ENCODE measurements at places on chromosomes 1 and 21.
A peak's percentile ranks its signal among the peaks of the same experiment; 100 is the strongest.

- no peak for DNase-seq
Observed at GRCh38 chr1:172658871-172659453, at the start of gene FASLG. Gene FASLG, plus strand, starts transcription at chr1:172659103. Its CDS starts 99 bp downstream, at chr1:172659202.

- no peak for DNase-seq
Observed at GRCh38 chr1:61213245-61214011, 131.1 kb downstream of the NFIA start.

GRCh38 chr1:51514733-51515132, 4.3 kb downstream of the EPS15 start:
- no peak for DNase-seq

DNA sequence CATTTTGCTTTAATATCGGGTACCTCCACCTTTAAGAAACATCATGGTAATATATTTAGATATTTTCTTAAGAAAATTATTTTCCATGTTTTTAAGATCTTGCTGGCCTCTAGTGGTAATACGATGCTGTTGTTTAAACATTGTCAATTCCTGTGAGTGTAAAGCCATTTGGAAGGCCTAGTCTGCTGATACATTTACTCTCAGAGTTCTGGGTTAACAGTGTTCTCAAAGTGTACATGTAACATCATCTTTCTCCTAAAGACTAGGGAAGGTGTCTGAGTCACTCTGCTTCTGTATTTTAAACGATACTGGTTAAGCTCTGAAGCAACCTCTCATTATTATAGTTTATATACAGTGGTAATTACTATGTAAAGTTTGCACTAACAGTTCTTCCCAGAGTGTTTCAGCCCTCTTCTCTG, 189.1 kb downstream of the RASAL2 start:
- peak; percentile 72 for DNase-seq

GRCh38 chr1:231340328-231341013, 2.4 kb downstream of the SPRTN start:
- DNase-seq: no peak

GRCh38 chr1:84166797-84167196, 22.7 kb downstream of the PRKACB start:
- DNase-seq: no peak

- DNase-seq: no peak
Observed at GRCh38 chr1:157090771-157091170, 8.8 kb downstream of the ETV3L start.

- peak; percentile 84 for DNase-seq
Observed at GRCh38 chr1:19676438-19676922, 11.8 kb downstream of the HTR6 start.
